HT1080 (cell line): ENCODE measurements at places on chromosomes 3 and 15. TPM values are rescaled to one million over a fixed set of nuclear protein-coding genes. Genes with fewer than 3 reads are reported as not detected.

DNA sequence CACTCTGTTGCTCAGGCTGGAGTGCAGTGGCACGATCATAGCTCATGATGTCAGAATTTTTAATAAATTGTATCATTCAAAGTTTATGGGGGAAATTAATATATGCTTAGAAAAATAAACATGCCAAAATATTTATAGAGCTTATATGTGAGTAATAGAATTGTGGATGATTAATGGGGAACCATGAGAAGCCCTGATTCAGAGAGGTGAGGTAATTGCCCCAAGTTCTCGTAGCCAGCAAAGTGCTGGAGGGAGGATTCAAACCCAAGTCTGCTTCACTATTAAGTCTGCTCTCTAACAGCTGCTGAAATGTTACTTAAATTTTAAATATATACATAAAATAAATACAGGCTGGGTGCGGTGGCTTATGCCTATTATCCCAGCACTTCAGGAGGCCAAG, 26.2 kb upstream of the IGF2BP2 start:
- DNase-seq, result no peak

DNA sequence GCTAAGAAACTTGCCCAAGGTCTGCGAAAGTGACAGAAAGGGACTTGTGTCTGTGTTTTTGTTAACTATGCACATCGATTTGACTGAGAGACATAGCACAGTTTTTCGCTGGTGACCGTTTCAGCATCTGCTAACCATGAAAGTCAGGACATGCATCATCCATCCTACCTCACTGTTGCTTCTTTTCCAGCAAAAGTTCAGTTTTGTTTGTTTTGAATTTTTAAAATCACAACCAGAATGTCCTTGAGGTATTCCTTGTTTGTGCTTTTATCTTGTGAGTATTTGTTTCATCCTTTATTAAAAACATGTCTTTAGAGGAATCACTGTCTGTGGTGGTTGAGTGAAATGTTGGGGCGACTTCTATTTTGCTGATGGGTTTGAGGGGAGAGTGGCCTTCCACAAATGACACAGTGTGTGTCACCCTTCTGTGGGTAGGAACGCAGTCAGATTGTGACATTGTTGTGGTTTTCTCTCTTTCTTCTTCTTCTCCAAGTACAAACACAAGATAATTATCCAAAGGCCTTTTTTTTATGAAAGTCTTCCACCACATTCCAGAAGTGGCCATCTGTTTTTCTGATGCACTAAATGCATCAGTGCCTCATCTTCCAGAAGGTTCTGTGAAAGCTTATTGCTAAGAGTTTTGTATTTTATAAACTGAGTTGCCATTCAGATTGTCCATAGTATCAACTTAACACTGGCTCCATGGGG, 214.4 kb upstream of the NR2E3 start:
- peak; percentile 27 for DNase-seq

- DNase-seq, result peak; percentile 63
Measured at GRCh38 chr3:99384596-99384995, 253.8 kb upstream of the COL8A1 start.

DNA sequence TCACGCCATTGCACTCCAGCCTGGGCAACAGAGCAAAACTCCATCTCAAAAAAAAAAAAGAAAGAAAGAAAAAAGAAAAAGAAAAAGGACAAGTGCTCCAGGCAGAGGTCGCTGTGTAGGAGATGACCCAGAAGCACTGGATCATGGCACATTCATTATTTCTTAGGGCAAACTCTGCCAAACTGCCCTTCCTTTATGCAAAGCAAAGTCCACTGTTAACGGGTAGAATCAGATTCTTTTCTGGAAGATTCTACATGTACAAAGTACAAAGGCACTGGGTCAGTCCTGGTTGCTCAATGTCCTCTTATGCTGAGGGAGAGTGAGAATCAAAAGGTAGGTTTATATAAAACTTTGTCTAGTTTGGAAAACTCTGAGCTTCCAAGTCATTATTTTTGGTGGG, 144.9 kb downstream of the FEZF2 start:
- no peak for DNase-seq

DNA sequence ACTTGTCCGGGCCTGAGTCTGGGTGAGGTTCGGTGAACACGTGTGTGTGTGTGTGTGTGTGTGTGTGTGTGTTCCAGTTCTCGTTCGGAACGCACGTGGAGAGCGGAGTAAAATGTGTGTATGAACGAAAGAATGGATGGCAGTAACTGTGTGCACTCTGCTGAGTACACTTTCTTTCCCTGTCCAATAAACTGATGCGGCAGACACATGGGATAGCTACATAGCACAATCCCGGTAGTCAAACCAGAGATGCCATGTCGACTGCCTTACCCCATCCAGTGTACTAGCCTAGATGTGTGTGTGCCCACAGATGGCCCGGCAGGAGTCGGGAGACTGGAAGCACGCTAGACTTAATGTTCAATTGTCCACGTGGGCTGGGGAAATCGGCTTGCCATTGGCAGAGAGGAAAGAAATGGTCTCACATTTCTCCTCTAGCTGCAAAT, 507 bp upstream of the GOLIM4 start:
- DNase-seq, result peak; percentile 93

GRCh38 chr3:107411779-107412178, 34.5 kb downstream of the CCDC54 start:
- DNase-seq, result no peak

GRCh38 chr3:127714866-127715265, 42.1 kb downstream of the ABTB1 start:
- no peak for DNase-seq

ZBTB20 gene
- 6.0 and 6.4 TPM in 2 replicates for total RNA-seq
